ENCODE measurements at places on chromosomes 5 and 9. TPM values are rescaled to one million over a fixed set of nuclear protein-coding genes. Genes with fewer than 3 reads are reported as not detected.

DNA sequence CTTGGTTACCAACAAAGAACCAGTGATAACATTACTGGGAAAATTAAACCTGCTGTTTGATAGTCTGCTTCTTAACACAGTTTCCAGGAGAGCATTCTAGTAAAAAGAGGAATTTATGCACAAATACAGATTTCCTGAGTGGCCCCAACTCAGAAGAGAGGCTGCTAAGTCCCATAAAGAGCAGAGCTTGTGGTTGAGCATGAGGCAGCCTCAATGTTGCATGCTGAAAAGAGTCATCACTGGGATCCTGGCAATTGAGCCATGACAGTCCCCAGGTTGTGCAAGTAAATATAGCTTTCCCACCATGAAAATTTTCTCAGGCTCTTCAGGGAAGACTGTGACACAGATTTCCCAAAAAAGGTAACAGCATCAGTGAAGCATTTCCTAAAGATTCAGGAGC, 47.5 kb upstream of the ADRB2 start:
- H3K27me3 ChIP-seq: no peaks in the 10 kb centered on the region
- H3K27ac ChIP-seq: no peak overlapping the region
- no peak overlapping the region for H3K4me3 ChIP-seq
- DNase-seq: no peak

- DNase-seq: no peak
- H3K27me3 ChIP-seq: peaks cover 3% of the 10 kb centered on the region
- H3K36me3 ChIP-seq: peaks cover 10% of the 10 kb centered on the region
- no peak overlapping the region for H3K27ac ChIP-seq
- no peak overlapping the region for H3K4me3 ChIP-seq
These were observed 31.0 kb downstream of the CAMK4 start for GRCh38 chr5:111255169-111255568.

GRCh38 chr5:150017226-150018005, 16.9 kb downstream of the HMGXB3 start:
- H3K4me1 ChIP-seq: peaks cover 22% of the 10 kb centered on the region
- peaks cover 88% of the 10 kb centered on the region for H3K36me3 ChIP-seq
- no peak for DNase-seq
- no peaks in the 10 kb centered on the region for H3K27me3 ChIP-seq
- H3K27ac ChIP-seq: no peak overlapping the region
- H3K4me3 ChIP-seq: no peak overlapping the region

Gene ZNF608
- total RNA-seq: 44.4 TPM

- peak overlapping the region; percentile 51 for H3K4me3 ChIP-seq
- peak overlapping the region; percentile 91 for H3K27ac ChIP-seq
- H3K36me3 ChIP-seq: peaks cover 31% of the 10 kb centered on the region
- peaks cover 51% of the 10 kb centered on the region for H3K4me1 ChIP-seq
These were observed 96.7 kb upstream of the RETREG1 start for GRCh38 chr5:16713386-16713928.

- H3K4me3 ChIP-seq: no peak overlapping the region
- H3K4me1 ChIP-seq: no peaks in the 10 kb centered on the region
- H3K36me3 ChIP-seq: peaks cover 20% of the 10 kb centered on the region
- no peak for DNase-seq
- H3K27me3 ChIP-seq: no peaks in the 10 kb centered on the region
- no peak overlapping the region for H3K27ac ChIP-seq
These were observed 532.5 kb upstream of the IZUMO3 start for GRCh38 chr9:25078202-25078601.

Gene STPG3
- 0.21 TPM for total RNA-seq

GRCh38 chr5:172683645-172684471, 42.8 kb downstream of the NEURL1B start:
- H3K27ac ChIP-seq: no peak overlapping the region
- H3K4me1 ChIP-seq: peaks cover 14% of the 10 kb centered on the region
- DNase-seq: peak; percentile 62

Gene AIF1L
- total RNA-seq: 106 TPM

Gene IFNA6
- not detected for total RNA-seq

DNA sequence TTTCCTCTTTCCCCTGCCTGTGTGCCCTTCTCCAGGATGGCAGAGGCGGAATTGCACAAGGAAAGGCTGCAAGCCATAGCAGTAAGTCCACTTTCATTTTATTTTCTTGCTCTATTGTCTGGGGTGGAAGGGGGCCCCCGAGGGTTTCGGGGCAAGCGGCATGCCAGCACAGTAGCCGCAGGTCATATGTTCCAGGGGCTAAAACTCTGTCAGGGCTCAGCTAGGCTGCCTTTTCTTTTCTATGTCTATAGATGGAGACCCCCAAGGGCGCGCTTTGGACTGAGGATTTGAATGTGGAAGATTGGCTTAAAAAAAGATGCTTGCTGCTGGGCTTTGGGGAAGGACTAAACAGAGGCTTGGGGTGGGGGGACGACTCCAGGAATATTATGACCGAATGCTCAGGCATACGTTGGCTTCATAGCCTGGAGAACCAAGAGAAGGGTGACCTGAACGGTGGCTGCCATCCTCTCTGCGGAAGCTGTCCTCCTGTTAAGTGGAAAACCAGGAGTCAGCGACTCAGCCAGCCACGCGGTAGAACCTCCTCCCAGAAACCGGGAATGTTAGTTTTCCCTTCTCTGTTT, 545 bp downstream of the PALM2AKAP2 start:
- DNase-seq: peak; percentile 17
- peak overlapping the region; percentile 84 for H3K4me3 ChIP-seq

Gene GABRA6
- total RNA-seq: not detected

- peak; percentile 77 for DNase-seq
- no peak overlapping the region for H3K27ac ChIP-seq
- no peak overlapping the region for H3K4me3 ChIP-seq
- H3K4me1 ChIP-seq: peaks cover 37% of the 10 kb centered on the region
- no peaks in the 10 kb centered on the region for H3K36me3 ChIP-seq
These were observed 178.4 kb downstream of the PAX5 start for GRCh38 chr9:36855448-36856315.

- no peak overlapping the region for H3K4me3 ChIP-seq
- DNase-seq: no peak
- H3K4me1 ChIP-seq: peaks cover 28% of the 10 kb centered on the region
- H3K27me3 ChIP-seq: no peaks in the 10 kb centered on the region
- H3K36me3 ChIP-seq: no peaks in the 10 kb centered on the region
These were observed 118.9 kb downstream of the NR6A1 start for GRCh38 chr9:124652203-124652602.

DNA sequence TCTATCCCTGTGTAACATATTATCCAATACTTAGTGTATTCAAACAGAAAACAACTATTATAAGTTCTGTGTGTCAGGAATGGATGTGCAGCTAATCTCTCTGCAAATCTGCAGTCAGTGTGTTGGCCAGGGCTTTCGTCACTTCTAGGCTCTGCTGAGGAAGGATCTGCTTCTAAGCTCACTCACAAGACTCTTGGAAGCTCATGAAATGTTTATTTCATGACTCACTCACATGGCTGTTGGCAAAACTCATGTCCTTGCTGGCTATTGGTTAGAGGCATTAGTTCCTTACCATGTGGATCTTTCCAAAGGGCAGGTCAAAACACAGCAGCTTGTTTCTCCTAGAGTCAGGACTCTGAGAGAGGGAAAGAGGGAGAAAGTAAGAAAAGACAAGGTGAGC, 367.4 kb upstream of the SMARCA2 start:
- H3K4me3 ChIP-seq: no peak overlapping the region
- no peaks in the 10 kb centered on the region for H3K27me3 ChIP-seq
- no peak for DNase-seq
- H3K36me3 ChIP-seq: no peaks in the 10 kb centered on the region

Gene PCDHGA6
- 2.6 TPM for total RNA-seq

Gene EPB41L4B
- total RNA-seq: 21.7 TPM

DNA sequence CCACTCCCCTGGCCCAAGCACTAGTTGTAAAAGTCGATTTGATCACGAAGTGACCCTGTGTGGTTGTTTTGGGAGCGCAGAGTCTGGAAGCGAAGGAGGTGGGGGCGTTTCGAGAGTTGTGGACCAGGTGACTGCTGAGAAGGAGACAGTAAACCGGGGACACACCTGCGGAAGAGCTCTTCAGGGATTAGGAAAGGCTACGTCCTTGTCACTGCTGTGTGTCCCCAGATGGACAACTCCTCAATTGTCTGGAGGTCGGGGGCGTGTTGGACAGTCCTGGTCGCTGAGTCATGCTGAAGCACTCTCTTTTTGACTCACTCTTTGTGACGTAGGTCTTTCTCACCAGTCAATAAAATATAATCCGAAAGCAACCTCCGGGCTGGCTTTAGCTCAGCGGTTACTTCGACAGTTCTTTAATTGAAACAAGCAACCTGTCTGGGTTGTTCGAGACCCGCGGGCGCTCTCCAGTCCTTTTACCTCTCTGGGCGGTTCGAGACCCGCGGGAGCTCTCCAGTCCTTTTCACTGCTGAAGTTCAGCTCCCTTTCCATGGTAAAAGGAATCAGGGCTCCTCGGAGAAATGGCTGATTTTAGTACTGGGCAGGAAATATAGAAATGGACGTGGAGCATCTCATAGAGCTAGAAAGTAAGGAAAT, 10.8 kb downstream of the ZMAT2 start:
- peaks cover 4% of the 10 kb centered on the region for H3K4me1 ChIP-seq
- H3K36me3 ChIP-seq: peaks cover 3% of the 10 kb centered on the region
- H3K27me3 ChIP-seq: no peaks in the 10 kb centered on the region
- DNase-seq: peak; percentile 77
- peak overlapping the region; percentile 77 for H3K27ac ChIP-seq

DNA sequence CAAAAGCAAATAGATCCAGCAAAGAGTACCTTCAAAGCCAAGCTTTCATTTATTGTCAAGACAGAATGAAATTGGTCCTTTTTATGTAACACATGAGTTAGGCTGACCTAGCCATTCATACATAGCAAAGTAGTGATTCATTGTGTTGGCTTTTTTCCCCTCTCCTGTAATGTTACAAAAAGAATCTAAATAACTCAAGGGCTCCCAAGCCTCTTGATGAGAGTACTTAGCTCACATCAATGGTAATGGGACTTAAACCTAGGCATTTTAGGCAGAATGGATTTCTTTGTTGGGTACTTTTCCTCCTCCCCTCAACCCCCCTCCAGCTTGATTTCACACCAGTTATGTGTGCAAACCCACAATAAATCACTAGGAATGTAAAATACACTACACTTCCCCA, 123.7 kb downstream of the EBF1 start:
- DNase-seq: no peak
- H3K27ac ChIP-seq: no peak overlapping the region
- peaks cover 24% of the 10 kb centered on the region for H3K4me1 ChIP-seq
- H3K36me3 ChIP-seq: no peaks in the 10 kb centered on the region
- H3K4me3 ChIP-seq: no peak overlapping the region
- no peaks in the 10 kb centered on the region for H3K27me3 ChIP-seq

- H3K4me3 ChIP-seq: no peak overlapping the region
- 0 out of 2 replicates have a peak overlapping the region, but pooled peaks have one; percentile 33 for H3K27ac ChIP-seq
- H3K27me3 ChIP-seq: no peaks in the 10 kb centered on the region
- DNase-seq: no peak
- H3K36me3 ChIP-seq: peaks cover 26% of the 10 kb centered on the region
These were observed 201.9 kb downstream of the PBX3 start for GRCh38 chr9:125948887-125949596.

Gene DMRT3
- not detected for total RNA-seq

Gene RUFY1
- 34.0 TPM for total RNA-seq

Gene CA9
- total RNA-seq: 2.1 TPM

Gene CACNA1B
- 11.5 TPM for total RNA-seq

DNA sequence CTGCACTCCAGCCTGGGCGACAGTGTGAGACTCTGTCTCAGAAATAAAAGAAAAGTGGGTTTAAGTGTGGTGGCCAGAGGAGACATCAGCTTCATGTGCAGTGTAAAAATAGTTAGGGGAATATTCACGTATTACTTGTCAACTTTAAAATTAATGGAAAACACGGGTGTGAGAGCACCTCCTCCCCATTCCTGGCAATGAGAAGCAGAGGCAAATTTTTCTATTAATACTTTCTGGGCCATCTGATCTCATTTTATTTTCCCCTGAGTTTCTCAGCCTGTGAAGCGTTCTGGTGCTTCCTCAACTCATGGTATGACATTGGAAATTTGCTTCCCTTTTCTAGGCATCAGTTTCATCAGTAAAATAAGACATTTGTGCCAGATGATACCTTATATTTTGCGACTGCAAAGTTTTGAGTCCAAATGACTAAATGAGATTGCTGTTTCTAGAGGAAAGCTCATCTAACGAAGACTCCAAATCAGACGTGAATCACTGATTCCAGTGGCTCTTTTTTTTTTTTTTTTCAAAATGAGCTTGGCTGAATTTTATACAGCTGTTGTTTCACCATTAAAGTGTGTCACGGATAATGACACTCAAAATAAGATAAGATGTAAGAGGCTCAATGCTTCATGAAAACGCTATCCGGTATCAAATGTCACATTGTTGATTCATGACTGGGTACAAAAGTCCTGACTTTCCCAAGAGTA, 104.6 kb downstream of the MSX2 start:
- no peaks in the 10 kb centered on the region for H3K36me3 ChIP-seq
- peaks cover 5% of the 10 kb centered on the region for H3K4me1 ChIP-seq
- H3K27me3 ChIP-seq: no peaks in the 10 kb centered on the region
- H3K4me3 ChIP-seq: no peak overlapping the region
- no peak overlapping the region for H3K27ac ChIP-seq

All from WTC11 (cell line).